ENCODE measurements at places on chromosomes 5 and 9. TPM values are rescaled to one million over a fixed set of nuclear protein-coding genes. Genes with fewer than 3 reads are reported as not detected.

Gene ARHGEF37
- total RNA-seq, result 13.3 TPM

Gene FOXD4L6
- total RNA-seq, result not detected

Gene SLC36A3
- not detected for total RNA-seq

Gene CARTPT
- total RNA-seq, result not detected

Gene PCDHGC4
- total RNA-seq, result 1.8 TPM

Gene DPYSL3
- 52.8 TPM for total RNA-seq

All from upper lobe of right lung (tissue), 1 donor.